ENCODE measurements at places on chromosomes 4 and X.

DNA sequence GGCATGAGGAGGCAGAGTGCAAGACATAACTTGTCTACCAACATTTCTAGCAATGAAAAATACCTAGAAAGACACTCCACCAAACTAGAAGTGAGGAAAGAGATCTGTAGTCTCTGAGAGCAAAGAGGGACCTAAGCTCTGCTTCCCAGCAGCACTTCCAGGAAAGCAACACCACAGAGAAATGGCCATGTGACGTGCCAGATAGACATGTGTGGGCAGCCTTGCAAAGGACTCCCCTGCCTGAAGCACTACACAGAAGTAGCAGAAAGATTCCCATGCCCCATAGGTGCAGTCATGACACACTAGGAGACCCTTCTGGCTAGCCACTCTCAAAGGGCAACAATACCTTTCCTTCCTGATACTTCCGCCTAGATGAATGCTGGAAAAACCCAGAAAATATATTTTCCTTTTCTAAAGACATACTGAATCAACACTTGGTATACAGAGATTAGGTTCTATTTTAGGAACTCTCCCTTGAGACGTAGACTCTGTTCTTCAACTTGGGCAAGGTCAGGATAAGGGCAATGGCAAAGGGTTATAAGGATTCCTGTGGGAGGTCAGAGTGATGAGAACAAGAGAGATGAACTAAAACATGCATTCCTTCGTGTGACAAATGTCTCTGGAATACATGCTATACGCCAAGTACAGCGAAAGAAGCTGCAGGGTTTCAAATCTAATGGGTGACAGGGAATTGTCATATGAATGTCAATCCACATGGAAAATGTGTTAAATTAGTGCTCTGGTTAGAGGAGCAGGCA is 187.5 kb upstream of the ETNPPL start:
- no peak for DNase-seq

DNA sequence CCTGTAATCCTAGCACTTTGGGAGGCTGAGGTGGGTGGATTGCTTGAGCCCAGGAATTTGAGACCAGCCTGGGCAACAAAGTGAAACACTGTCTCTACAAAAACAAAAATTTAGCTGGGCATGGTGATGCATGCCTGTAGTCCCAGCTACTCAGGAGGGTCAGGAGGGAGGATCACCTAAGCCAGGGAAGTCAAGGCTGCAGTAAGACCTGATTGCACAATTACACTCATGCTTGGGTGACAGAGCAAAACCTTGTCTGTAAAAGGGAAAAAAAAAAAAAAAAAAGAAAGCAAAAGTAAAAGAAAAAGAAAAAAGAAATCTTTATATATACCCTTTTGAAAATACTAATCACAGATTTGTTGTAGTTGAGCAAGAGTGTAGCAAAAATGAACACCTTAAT is 801.0 kb upstream of the IGFBP7 start:
- DNase-seq: no peak

- no peak for DNase-seq
These were observed 1.2 kb downstream of the BCORL1 start for GRCh38 chrX:129983575-129984110.

- no peak for DNase-seq
These were observed 5.5 kb upstream of the ING2 start for GRCh38 chr4:183499389-183499788.

DNA sequence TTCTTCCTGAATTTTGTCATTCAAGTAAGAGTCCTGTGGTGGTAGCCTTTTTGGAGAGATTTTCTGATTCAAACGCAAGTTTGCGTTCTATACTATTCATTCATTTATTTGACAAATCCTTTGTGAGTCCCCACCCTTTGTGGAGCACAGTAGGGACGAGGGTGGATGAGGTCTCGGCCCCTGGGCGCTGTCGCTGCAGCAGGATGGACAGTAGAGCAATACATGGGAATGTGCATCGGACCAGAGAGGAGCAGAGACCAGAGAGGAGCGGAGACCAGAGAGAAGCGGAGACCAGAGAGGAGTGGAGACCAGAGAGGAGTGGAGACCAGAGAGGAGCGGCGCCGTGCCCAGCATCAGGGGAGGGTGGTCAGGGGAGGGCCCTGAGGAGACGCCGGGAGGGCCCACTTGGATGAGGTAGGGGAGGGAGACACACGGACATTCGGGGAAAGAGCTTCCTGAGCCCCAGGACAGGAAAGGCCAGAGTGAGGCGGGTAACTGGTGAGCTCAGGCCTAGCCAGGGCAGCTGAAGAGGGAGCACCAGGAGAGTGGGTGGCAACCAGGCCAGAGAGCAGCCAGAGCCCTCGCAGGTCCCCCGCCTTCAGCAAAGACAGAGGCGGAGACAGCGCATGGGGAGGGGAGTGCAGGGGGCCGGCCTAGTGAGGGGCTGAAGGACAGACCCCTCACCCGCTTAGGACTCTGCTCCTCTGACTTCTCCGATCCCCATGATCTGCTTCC is 67.3 kb downstream of the NAT8L start:
- no peak for DNase-seq

GRCh38 chr4:2251073-2251794 is 9.3 kb upstream of the HAUS3 start:
- no peak for DNase-seq

- no peak for DNase-seq
These were observed 35.4 kb downstream of the NAT8L start for GRCh38 chr4:2094545-2094944.
